Right renal pelvis (tissue), 4 donors: ENCODE measurements at places on chromosomes 11 and 22.

GRCh38 chr11:1397862-1398527, 8.3 kb downstream of the BRSK2 start:
- DNase-seq: no peak

- no peak for DNase-seq
Observed at GRCh38 chr11:12280838-12281565, 96.4 kb upstream of the PARVA start.

DNA sequence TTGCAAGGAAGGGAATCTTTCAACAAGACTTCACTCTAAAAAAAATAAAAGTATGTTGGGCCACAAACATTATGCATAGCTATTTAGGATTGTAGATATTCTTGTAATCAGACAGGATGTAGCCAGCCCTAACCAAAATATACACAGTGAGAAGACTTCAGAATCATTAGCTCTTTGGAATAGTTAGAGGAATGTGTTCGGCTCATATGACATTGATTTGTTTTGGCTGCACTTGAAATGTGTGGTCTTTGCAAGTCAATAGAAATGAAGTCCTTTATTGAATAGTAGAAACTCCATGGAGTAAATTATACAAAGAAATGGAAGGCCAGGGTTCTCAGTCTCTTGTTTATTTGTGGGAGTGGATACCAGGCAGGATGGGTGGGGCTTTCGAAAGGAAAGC, 692.1 kb downstream of the NTM start:
- DNase-seq: no peak

- no peak for DNase-seq
Observed at GRCh38 chr11:86596861-86597586, 75.4 kb downstream of the ME3 start.

GRCh38 chr11:92480499-92480898, 255.9 kb downstream of the FAT3 start:
- DNase-seq: no peak
